ENCODE measurements at places on chromosomes 7 and 10.
A peak's percentile ranks its signal among the peaks of the same experiment; 100 is the strongest.

DNA sequence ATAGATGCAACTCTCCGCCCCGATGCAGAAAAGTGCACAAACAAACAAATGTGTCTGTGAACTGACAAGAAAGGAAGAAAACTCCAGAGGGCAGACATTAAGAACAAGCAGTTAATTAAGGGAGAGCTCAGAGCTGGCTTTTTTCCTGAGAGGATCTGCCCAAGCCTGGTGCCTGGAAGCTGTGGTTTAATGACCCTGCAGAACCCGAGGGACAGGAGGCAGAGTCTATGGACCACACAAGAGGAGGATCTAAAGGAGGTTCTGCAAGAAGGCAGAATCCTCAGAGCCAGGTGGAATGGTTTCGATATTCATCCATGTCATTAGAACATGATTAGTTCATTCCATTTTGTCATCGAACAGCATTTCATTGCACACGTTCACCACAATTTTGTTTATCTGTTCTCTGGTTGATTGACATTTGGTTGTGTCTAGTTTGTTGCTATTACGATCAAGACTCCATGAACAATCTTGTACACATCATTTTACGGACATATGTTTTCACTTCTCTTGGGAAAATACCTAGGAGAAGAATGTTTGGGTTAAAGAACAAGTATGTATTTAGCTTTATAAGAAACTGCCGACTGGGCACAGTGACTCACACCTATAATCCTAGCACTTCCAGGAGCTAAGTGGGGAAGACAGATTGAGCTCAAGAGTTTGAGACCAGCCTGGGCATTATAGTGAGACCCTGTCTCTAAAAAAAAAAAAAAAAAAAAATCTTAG lies 560.2 kb downstream of the CALN1 start:
- no peak for DNase-seq

DNA sequence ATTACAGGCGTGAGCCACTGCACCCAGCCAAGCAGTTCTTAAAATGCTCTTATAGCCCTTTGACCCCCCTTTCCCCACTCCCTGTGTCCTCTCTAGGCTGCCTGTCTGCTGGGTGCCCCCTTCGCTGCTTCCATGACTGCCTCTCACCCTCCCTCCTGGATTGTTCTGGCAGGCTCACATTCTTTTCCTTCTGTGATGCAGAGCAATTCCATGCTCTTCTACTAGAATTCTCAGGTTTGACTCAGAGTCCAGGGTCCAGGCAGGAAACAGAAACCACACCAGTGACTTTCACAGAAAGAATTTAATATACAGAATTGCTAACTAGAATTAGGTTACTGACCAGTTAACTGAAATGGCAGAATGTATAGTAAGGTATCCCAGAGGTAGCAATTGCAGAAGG lies 244.8 kb downstream of the BAMBI start:
- DNase-seq, result no peak

DNA sequence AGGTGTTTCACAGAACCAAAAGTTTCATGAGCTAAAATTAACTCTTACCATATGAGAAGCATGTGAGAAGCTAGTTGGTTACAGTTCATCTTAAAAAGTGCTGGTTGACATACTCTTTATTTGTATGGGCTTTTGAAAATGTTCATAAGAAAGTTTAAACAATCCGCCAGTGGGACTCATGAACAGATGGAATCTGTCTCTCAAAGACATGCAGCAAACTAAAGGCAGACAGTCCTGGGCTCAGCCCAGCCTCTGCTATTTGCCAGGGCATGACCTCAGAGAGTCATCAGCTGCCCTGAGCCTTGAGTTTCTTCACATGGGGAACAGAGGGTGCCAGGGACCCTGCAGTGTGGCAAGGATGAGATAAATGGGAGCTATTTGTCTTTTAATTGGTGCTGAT lies 3.2 kb downstream of the PYROXD2 start:
- no peak for DNase-seq

DNA sequence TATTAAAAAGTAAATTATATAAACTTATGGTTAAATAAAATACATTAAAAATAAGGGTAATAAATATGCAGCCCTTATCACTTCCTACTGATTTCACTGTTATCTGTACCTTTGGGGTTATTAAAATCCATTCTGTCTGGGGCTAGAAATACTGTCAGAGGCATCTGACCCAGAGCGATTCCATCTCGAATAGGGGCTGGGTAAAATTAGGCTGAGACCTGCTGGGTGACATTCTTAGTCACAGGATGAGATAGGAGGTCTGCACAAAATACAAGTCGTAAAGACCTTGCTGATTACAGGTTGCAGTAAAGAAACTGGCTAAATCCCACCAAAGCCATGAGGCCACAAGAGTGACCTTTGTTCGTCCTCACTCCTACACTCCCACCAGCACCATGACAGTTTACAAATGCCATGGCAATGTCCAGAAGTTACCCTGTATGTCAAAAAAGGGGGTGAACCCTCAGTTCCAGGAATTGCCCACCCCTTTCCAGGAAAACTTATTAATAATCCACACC lies 77.6 kb downstream of the COBL start:
- DNase-seq, result no peak

DNA sequence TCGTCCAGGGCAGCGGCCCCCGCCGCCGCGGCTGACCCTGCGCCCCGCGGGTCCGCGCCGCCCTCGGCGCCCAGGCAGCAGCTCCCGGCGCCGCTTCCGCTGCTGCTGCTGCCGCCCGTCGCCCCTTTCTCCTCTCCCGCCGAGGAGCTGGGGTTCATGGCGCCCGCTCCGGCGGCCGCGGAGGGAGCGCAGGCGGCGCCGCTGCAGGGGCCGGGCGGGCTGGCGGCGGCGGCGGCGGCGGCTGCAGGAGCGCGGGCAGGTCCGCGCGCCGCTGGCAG lies 286 bp downstream of the DGKI start:
- DNase-seq, result peak; percentile 17

DNA sequence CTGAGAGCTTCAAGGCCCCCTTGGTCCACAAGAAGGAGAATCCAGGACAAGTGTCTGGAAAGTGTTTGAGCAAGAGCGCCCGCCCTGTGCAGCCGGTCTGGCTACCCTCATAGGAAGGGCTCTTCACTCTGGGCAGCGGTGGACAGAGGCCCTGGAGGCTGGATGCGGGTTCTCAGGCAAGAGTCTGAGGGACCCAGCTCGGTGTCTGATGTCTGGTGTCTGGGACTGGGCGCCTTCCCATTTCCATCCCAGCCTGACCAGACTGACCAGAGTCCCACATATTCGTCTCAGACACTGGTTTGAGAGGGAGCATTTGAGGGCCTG lies 59.8 kb downstream of the HK1 start:
- no peak for DNase-seq

DNA sequence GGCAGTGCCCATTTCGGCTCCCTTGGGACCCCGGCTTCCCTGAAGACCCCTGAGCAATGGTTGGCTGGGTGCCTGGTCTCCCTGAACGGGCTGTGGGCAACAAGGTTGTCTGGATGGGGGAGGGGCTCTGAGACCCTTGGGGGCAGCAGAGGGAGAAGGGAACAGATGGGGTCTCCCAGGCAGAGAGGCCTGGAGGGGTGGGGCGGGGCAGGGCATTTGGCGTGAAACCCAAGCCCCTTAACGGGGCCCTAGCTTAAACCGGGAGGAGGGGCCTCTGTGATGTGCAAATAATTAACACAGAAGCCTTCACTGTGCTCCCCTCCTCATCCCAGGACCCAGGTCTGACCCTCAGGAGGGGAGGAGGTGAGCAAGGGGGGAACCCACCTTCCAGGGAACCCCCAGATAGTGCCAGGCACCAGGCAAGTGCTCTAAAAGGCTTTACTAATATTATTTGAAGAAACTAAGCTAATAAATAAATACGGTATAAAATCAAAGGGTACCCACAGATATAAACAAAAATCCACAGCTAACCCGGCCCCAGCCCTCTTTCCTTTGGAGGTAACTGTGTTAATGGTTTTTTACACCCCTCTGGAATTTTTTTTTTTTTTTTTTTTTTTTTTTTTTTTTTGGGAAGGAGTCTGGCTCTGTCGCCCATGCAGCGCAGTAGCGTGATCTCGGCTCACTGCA lies 170.8 kb downstream of the RNF216 start:
- DNase-seq, result no peak

All from immature natural killer cell (primary cell).